ENCODE measurements at places on chromosomes 7 and 10. TPM values are rescaled to one million over a fixed set of nuclear protein-coding genes. Genes with fewer than 3 reads are reported as not detected.

GRCh38 chr7:7772397-7772821 lies 54.0 kb upstream of the RPA3 start:
- DNase-seq: no peak

GRCh38 chr10:84685047-84685660 lies 356.8 kb downstream of the CCSER2 start:
- DNase-seq: no peak

- DNase-seq: no peak
Measured at GRCh38 chr7:56811081-56811480, 321.2 kb downstream of the ZNF479 start.

- no peak for DNase-seq
Measured at GRCh38 chr10:129599160-129599559, 132.1 kb downstream of the MGMT start.

GRCh38 chr7:158300427-158300826 lies 287.2 kb downstream of the PTPRN2 start:
- DNase-seq: no peak

- DNase-seq: no peak
Measured at GRCh38 chr10:42975005-42975493, 101.8 kb upstream of the RET start.

DNA sequence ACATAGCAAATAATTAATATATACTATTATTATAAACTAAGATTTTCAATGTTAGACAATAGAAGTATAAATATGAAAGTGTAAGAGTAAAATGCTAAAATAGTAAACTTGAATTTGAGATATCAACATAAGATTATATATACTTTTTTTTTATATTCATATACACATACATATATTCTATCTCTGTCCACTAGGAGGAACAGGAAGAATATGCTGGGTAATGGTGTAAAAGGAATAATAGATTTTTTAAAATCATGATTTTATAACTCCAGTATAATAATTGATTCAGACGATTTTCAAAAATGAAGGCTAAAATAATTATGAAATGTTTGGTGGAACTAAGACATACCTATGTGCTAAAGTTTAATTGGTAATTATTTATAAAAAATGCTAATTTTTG lies 37.7 kb downstream of the AGMO start:
- no peak for DNase-seq

GRCh38 chr10:12207114-12207513 lies 11.1 kb downstream of the CDC123 start:
- no peak for DNase-seq

- no peak for DNase-seq
Measured at GRCh38 chr10:133458710-133459453, 5.1 kb downstream of the SCART1 start.

- DNase-seq: no peak
Measured at GRCh38 chr7:44400033-44400511, 74.7 kb upstream of the CAMK2B start.

- DNase-seq: no peak
Measured at GRCh38 chr10:124033887-124034218, 59.5 kb downstream of the CHST15 start.

GRCh38 chr10:67175354-67175753 lies 249.5 kb downstream of the LRRTM3 start:
- DNase-seq: no peak

DNA sequence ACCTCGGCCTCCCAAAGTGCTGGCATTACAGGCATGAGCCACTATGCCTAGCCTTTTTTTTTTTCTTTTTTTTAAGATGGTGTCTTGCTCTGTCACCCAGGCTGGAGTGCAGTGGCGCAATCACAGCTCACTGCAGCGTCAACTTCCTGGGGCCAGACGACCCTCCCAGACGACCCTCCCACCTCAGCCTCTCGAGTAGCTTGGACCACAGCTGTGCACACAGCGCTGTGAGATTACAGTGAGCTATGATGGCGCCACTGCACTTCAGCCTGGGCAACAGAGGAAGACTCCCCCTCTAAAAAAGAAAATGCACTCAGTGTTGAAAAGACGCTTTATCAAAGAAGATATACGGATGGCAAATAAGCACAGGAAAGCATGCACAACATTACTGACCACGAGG lies 16.5 kb upstream of the WIPI2 start:
- DNase-seq: no peak

GRCh38 chr7:92714280-92714679 lies 122.1 kb downstream of the CDK6 start:
- no peak for DNase-seq

GRCh38 chr10:16436367-16436757 lies 448 bp upstream of the PTER start:
- DNase-seq: no peak

Gene SFRP5
- total RNA-seq: not detected

Gene IGF2BP3
- 98.3 TPM for total RNA-seq

Gene NACAD
- 7.9 TPM for total RNA-seq

Gene GHRHR
- not detected for total RNA-seq

Gene SYNPO2L
- total RNA-seq: not detected

Gene SLC39A12
- not detected for total RNA-seq

All from glomerular endothelial cell (primary cell).